ENCODE measurements at places on chromosomes 3 and 15.

GRCh38 chr3:63656786-63657185 lies 4.3 kb downstream of the SNTN start:
- no peak for DNase-seq

DNA sequence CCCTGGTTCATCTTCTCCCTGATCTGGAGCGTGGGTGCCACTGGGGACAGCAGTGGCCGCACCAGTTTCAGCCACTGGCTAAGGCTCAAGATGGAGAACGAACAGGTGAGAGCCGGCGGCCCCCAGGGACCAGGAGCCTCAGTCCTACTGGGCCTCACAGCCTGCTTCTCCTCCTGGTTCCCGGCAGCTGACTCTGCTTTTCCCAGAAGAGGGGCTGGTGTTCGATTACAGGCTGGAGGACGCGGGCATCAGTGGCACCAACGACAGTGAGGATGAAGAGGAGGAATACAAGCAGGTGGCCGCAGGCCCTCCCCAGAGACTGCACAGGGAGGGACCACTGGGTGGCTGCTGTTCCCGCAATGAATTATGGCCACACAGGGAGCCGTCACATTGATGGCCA lies 54.4 kb downstream of the DNAH1 start:
- DNase-seq = no peak

GRCh38 chr15:91319371-91320059 lies 219.5 kb downstream of the SV2B start:
- no peak for DNase-seq

DNA sequence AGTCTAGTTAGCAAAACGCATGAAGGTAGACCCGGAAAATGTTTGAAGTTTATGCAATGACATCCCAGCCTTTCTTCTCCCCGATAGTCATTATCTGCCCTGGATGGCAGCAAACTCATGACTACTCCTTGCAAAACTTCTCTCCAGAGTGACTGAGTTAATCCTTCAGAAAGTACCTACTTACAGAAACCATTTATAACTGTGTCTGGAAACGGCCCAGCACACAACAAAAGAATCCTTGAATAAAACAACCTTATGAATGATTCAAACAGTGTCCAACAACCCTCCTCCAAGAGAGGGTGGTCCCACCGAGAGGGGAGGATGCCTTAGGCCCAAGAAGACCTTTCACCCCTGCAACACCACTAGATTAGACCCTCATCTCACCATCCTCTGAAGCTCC lies 14.2 kb downstream of the ST8SIA2 start:
- no peak for DNase-seq

- DNase-seq = no peak
Measured at GRCh38 chr3:52685285-52685708, 416 bp downstream of the PBRM1 start.

Data from Panc1 (cell line).